Cortex of kidney (tissue), 1 donor: ENCODE measurements at places on chromosomes 3 and 15.

DNA sequence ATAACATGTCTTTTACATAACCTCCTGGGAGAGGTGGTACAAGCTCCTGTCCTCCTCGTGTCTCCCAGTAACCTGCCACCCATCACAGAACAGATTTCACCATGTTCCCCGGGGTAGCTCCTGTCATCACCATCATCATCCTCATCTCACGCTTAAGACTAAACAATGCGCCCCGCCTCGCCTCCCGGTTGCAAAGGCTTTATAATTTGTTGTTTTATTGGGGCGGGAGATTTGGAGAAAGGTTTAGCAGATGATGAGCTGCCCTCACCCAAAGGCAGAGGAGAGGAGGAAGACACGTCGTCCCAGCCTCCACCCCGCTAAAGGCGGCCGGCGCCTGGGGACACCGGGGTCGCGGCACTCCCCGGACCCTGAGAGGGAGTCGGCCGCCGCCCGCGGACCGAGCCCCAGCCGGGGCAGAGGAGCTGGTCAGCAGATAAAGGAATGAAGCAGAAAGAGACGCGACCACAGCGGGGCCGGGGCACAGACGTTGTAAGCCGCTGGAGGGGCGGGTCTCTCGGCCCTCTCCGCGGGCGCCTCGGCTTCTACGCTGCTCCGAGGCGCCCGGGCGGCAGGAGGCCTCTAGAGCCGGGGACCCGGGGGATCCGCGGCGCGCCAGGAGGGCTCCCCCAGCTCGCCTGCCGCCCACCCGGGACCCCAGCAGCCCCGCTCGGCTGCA is 589 bp downstream of the HERC1 start:
- no peak for DNase-seq

GRCh38 chr15:65580287-65580686 is 30.6 kb downstream of the INTS14 start:
- DNase-seq, result no peak

- no peak for DNase-seq
These were observed 50.1 kb downstream of the WDR76 start for GRCh38 chr15:43876872-43877271.

- no peak for DNase-seq
These were observed 75.8 kb upstream of the MB21D2 start for GRCh38 chr3:192993411-192993810.

DNA sequence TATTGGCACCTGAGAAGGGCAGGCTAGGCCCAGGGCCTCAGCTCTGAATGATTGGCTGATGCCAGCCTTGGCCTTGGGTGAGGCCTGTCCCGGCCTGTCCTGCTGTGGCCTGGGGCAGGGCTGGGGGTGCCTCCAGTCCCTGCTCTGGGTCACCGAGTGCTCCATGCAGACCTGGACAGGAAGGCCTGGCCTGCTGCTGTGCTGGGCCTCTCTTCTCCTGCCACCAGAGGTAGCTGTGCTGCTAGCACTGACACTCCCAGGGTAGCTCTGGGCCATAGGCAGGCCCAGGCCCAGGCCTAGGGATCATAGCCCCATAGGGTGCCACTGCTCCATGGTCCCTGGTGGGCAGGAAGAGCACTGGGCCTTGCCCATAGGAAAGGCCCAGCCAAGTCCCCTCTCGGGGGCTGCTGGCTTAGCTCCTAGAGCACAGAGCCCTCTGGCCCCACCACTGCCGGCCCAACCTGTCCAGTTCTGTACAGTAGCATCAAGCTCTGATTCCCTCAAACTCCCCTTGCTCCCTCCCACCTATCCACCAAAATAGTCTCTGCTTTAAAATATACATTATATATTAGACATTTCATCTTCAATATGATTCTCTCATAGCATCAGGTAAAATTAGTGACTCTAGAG is 18.2 kb downstream of the ABTB1 start:
- no peak for DNase-seq
